ENCODE measurements at places on chromosomes 7 and 10.

DNA sequence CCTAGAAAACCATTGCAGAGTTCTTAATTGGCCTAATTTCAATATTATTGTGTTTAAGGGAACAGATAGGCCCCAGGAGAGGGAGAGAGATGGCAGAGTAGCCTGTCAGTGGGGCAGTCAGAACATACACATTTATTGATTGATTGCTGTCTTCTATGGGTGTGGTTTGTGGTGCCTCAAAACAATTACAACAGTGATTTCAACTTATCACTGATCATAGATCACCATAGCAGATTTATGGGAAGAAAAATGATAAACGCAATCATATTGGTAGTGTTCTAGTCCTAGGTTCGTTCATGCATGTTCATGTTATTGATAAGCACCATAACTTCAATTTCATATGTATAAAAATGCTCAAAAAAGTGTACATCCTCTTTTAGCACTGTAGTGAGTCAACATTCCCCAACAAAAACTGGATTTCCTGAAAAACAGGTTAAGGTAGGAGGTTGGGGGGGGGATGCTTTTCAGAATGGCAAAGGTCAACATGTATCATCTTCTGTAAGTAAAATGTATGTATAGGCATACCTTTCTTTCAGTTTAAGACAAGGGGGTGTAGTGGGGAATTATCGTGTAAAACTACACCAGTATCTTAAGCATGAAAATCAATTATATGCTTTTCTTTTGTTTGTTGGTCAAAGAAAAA lies 1.1 kb upstream of the TNKS2 start:
- no peak for DNase-seq

DNA sequence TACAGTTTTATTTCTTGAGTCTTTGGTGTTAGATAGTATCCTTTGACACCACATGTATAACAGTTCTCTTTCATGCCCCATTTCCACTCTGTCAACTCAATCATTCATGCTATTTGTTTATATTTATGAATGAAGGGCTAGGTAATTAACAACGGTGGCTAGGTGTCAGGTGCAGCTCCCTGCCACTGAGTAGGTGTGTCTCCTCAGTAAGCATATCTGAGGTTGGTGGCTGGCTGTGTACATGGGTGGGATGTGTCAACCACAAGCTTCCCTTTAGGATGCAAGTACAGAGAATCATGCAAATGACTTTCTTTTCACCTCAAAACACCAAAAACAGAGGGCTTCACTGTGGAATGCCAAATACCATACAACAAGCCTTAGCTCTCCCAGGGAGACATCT lies 83.4 kb downstream of the ZNF365 start:
- no peak for DNase-seq

DNA sequence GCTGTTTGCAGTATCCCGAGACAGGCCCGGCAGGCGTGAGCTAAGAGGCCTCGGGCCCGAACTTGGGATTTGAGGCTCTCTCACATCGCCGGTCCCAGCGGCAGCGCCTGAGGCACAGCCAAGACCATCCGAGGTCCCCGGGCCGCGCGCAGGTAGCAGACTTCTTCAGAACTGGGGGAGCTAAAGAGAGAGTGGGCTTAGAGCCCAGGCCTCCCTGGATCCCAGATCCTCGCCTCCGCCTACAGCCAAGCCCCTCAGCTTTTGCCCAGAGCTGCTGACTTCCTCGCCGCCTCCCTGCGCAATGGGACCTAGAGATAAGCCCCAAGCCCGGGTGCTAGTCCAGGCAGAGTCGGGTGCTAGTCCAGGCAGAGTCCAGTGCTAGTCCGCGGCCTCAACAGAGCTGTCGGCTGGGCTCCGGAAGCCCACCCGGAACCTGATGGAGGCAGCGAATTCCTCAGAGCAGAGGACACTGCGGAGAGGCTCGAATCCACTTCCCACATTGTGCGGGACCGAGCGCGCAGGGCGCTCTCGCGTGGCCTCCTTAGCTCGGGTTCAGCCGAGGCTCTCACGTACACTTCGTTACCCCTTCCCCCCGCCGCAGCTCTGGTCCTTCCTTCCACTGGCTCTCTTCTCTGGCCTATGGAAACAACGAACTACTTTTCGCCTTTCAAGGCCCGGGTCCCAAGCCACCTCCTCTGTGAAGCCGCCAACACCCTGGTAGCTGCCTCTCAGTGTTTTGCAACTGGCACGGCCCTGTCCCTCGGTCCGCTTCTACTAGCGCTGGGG lies 5.8 kb downstream of the LBX1 start:
- DNase-seq: no peak

GRCh38 chr10:30832001-30832748 lies 199.5 kb downstream of the ZNF438 start:
- DNase-seq: no peak

DNA sequence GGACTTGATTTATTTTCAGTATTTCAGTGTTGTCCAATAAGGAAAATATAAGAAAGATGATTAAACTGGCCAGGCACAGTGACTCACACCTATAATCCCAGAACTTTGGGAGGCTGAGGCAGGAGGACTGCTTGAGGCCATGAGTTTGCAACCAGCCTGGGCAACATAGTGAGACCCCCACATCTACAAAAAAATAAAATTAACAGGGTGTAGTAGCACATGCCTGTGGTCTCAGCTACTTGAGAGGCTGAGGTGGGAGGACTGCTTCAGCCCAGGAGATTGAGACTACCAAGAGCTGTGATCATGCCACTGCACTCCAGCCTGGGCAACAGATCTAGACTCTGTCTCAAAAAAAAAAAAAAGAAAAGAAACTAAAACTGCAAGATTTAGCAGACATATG lies 138.0 kb downstream of the PARD3 start:
- no peak for DNase-seq

- DNase-seq: no peak
Observed at GRCh38 chr10:71547876-71548846, 151.4 kb downstream of the CDH23 start.

DNA sequence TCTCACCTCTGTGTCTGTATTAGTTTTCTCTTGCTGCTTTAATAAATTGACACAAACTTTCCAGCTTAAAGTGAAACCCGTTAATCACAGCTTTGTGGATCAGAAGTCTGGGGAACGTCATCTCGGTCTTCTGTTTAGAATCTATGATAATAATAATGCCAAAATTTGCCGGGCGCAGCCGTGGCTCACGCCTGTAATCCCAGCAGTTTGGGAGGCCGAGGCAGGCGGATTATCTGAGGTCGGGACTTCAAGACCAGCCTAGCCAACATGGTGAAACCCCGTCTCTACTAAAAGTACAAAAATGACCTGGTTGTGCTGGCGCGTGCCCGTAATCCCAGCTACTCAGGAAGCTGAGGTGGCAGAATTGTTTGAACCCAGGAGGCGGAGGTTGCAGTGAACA lies 8.8 kb upstream of the ZPBP start:
- no peak for DNase-seq

Data from activated naive CD4-positive, alpha-beta T cell treated with Interleukin-2 at 50 U/mL for 16 hours (primary cell).